HT-29 (cell line): ENCODE measurements at places on chromosomes 5 and 9. TPM values are rescaled to one million over a fixed set of nuclear protein-coding genes. Genes with fewer than 3 reads are reported as not detected.
A peak's percentile ranks its signal among the peaks of the same experiment; 100 is the strongest.

DNA sequence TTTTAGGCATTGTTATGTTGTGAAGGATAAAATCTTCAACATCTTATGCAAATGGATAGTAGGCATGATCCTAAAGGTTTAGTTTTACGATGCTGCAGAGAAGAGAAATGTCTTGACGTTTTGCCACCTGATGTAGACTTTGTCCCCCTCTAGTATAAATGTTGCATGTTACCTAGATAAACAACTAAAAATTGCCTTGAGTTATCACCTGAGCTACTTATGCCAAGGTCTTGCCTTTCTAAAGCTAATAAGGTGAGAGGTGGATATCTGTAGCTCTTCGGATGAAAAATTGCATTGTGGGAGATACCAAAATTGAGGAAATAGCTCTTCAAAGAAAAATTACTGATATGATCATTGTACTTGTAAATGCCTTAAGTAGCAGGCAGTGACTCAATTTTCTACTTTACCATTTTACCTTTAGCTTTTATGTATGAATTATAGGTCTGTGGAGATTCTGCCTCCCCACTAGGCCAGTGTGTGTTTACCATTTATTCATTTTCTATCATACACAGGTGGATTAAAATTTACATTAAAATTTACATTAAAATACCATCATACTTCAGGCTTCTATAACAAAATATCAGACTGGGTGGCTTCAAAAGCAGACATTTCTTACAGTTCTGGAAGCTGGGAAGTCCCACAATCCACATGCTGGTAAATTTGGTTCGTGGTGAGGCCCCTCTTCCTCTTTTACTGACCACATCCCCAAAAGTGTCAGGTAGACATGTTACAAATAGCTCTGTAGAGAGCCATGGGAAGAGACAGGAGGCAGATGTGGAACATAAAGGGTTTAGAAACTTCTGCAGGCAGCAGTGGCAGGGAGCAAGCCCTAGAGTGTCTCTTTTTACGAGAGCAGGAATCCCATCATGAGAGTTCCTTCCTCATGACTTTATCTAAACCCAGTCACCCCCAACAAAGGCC is 100.7 kb upstream of the ERBIN start:
- peak; percentile 26 for DNase-seq

DNA sequence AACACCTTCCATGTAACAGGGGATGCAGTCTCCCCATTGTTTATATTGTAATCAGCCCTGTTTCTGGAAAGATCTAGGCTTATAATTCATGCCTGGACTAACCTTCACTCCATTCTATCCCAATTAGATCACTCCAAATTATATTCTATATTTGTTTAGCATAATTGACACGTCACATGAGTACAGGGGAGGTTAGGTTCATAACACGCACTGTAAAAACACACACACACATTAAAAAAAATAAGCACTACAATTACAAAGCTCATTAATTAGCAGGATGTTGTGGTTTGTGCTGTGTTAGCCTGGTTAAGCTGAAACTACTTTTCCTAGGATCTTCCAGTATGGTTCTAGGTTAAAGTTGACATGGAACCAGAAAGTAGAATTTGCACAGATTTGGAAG is 126.0 kb downstream of the MLLT3 start:
- no peak for DNase-seq

- DNase-seq, result no peak
Observed at GRCh38 chr5:168364750-168365550, 73.5 kb downstream of the WWC1 start.

- no peak for DNase-seq
Observed at GRCh38 chr5:6090079-6090654, 288.2 kb downstream of the MED10 start.

- DNase-seq, result no peak
Observed at GRCh38 chr9:131484051-131484445, 18.7 kb upstream of the POMT1 start.

GRCh38 chr5:96026406-96027041 is 64.9 kb upstream of the ELL2 start:
- DNase-seq, result no peak

- DNase-seq, result no peak
Observed at GRCh38 chr9:77997611-77998284, 33.9 kb downstream of the GNAQ start.

DNA sequence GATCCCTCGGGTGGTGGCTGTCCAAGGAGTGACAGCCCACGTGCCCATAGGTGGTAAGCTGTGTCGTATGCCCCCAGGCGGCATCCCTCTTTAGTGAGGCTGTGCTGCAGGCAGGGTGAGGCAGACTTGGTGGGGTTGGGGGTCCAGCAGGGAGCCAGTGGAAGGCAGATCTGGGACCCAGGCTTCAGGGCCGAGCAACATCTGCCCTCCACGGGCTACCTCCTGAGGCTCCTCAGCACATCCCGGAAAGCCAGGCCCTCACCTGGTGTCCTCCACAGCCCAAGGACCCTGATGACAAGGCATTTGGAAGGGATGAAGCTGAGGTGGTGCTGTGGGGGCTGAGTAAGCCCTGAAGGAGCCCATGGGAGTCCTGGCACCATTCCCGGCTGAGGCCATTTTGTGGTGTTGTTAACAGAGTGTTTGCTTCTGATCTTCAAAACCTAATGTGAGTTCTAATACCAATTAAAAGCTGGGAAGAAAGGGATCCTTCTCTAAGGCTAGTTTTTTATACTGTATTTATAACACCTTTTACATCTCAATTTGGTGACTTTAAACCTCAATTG is 295.8 kb upstream of the IRX2 start:
- no peak for DNase-seq

DNA sequence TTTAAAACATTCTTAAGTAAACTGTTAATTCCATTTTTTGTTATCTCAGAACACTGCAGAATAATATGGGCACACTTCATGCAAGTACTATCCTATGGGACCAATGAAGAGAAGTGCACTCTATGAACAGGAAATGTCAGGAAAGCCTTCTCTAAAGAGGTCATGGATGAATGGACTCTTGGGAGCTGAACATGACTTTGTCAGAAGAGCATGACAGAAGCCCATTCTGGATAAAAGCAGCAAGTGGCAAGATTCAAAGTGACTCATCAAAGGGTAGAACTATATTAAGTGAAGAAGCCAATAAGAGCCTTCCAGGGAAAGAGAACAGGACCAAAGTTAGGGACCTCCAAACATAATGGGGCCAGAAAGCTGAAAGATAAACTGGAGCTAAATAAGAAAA is 94.0 kb downstream of the RAPGEF6 start:
- DNase-seq, result no peak

DNA sequence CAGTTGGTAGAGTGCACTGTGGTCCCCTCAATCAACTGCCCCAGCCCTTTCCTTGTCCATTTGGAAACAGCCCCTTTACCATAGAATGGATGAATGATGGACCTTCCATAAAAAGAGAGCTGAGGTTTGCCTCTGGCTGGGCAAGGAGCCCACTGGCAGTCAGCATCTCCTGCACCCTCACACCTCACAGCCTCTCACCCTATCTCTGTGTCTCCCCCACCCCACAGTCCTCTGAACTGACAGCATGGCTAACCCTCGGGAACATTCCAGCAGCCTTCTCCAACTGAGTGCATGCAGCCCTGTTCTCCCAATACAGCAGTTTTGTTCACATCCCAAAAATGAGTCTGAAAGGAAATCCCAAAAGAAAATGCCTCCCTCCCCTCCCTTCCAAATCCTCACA is 51.7 kb downstream of the RETREG1 start:
- DNase-seq, result no peak

DNA sequence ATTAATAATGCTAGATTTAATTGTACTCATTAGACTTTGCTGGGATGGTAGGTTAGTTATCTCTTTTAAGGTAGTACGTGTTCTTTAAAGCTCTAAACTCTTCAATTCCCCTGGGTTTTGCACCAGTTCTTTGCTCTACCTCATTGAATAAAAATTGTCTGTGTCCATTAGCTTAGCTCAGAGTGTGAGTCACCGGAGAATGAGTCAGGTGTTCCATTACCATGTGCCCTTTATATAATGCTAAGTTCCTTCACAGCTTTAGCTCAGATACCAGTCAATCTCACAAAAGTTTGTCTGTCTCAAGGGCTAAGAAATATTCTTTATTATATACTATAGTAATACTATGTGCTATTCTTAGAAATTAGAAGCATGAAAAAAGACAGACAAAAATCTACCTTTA is 339.4 kb downstream of the PRELID2 start:
- peak; percentile 46 for DNase-seq

- DNase-seq, result peak; percentile 49
Observed at GRCh38 chr5:159581502-159582249, 251.4 kb upstream of the IL12B start.

- DNase-seq, result no peak
Observed at GRCh38 chr5:37111426-37112382, 137.5 kb downstream of the CPLANE1 start.

Gene DEPDC1B
- total RNA-seq, result 18.4 and 20.5 TPM in 2 replicates

Gene SLC6A18
- total RNA-seq, result not detected in 2 replicates

Gene HTR1A
- total RNA-seq, result not detected in 2 replicates

Gene SCGB3A2
- not detected in 2 replicates for total RNA-seq

Gene PLCXD3
- total RNA-seq, result not detected in 2 replicates

Gene CCDC69
- 0.33 and 0.50 TPM in 2 replicates for total RNA-seq

Gene NIPAL4
- 0.03 TPM in 1 of 2 replicates, not detected in the other for total RNA-seq
